ENCODE measurements at places on chromosomes 3 and 15.

- no peak for DNase-seq
Measured at GRCh38 chr15:25879438-25879837, 16.3 kb upstream of the ATP10A start.

- no peak for DNase-seq
Measured at GRCh38 chr15:47908950-47909670, 191.8 kb downstream of the SEMA6D start.

GRCh38 chr3:14487821-14488220 lies 52.3 kb downstream of the GRIP2 start:
- DNase-seq: no peak

DNA sequence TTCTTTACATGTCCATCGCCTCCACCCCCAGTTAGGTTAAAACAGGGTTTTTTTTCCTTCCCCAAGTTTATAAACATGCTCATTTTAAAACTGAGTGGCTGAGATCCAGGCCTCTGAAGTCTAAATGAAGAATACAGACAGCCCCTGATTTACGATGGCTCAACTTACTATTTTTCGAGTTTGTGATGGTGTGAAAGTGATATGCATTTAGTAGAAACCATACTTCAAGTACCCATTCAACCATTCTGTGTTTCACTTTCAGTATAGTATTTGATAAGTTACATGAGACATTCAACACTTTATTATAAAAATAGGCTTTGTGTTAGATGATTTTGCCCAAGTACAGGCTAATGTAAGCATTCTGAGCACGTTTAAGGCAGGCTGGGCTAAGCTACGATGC lies 30.5 kb upstream of the GNB5 start:
- DNase-seq: no peak

DNA sequence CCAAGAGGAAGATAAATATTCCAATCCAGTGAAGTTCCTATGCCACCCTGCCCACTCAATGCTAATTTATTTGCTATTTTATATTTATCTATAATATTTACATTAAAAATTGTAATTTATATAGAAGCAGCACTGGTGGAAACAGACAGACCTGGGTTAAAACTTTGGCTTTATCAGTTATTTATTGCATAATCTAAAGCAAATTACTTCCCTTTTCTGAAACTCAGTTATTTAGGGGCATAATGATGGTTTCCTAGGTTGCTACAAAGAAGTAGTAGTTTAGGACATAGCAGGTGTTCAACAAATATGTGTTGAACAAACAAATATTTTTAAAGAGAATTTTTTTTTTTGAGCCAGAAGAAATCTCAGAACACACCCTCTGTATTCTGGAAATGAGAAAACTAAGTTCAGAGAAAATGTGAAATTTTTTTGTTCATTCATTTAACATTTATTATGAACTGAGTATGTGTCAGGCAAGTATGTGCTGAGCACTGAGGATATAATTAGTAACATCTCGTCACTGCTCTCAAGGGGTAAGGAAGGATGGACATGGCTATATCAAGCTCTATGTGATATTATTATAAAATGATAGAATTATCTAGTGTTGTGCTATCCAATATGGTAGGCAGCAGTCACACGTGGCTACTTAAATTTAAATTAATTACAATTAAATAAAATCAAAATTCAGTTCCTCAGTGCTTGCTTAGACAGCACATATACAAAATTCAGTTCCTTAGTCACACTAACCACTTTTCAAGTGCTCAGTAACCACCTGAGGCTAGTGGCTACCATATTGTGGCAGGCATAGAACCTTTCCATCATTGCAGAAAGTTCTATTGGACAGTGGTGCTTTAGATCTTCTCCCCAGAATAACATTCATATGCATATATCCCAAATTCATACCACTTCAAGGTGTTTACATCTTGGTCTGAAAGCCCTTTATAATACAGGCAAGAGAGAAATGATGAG lies 7.0 kb upstream of the UBE2Q2 start:
- no peak for DNase-seq

DNA sequence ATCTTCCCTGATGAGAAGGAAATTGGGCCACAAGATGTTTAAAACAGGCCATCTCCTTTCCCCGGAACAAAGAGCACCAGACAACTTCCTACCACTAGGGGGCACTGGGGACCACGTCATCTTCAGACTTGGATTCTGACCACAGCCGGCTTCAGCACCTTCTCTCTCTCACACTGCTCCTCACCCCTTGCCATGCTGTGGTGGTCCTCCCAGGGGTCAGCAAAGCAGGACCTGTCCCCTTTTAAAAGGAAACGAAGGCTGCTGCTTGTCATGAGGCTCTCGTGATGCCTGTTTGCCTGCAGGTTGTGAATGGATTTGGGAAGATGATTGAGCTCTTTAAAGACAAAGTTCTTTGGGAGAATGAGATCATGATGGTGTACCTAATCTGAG lies 16.2 kb downstream of the RFT1 start:
- DNase-seq: peak; percentile 89

GRCh38 chr15:92079047-92079446 lies 225.5 kb downstream of the SLCO3A1 start:
- DNase-seq: no peak

GRCh38 chr3:68467465-68467864 lies 464.9 kb downstream of the TAFA4 start:
- DNase-seq: no peak

GRCh38 chr15:94638183-94638582 lies 406.8 kb downstream of the MCTP2 start:
- DNase-seq: no peak

- no peak for DNase-seq
Measured at GRCh38 chr15:48355377-48355776, 24.1 kb downstream of the DUT start.

DNA sequence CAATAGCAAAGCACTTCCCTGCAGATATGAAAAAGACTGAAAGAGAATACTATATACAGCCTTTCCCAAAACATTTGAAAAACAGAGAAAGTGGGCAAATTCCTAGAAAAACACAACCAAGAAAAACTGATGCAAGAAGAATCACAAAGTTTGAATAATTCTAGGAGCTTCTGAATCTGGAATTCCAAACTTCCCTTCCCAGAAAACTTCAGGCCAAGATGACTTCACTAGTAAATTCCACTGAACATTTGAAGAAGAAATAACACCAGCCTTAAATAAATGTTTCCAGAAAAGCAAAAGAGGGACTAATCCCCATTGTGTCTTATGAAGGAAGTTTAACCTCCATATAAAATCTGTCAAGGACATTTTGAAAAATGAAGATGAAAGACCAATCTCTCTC lies 15.8 kb upstream of the NSMCE3 start:
- no peak for DNase-seq

- DNase-seq: no peak
Measured at GRCh38 chr3:99852851-99853250, 35.2 kb downstream of the CMSS1 start.

DNA sequence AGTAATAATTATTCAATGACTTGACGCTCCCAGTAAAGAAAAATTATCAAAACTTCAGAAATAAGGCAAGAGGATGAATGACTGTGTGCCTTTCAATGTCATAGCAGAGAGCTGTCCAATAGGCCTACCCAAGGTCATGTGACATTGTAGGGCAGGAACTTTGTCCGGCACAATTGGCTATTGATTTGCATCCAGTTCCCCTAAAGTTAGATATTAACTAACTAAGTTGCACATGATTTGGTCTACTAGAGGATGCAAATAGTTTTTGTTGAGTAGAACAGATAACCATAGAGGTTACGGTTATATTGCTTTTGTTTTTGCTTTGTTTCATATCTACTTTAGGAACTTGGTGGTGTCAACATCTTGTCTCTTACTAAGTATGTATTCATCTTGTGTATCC lies 127.9 kb upstream of the PFN2 start:
- no peak for DNase-seq

- no peak for DNase-seq
Measured at GRCh38 chr3:55090291-55090690, 162.4 kb upstream of the LRTM1 start.

GRCh38 chr3:133644768-133645167 lies 17.0 kb downstream of the TOPBP1 start:
- DNase-seq: peak; percentile 64

- DNase-seq: peak; percentile 22
Measured at GRCh38 chr15:57861815-57862586, 155.5 kb downstream of the POLR2M start.

GRCh38 chr3:136141891-136142290 lies 54.2 kb downstream of the MSL2 start:
- no peak for DNase-seq

GRCh38 chr15:80785811-80786354 lies 6.7 kb downstream of the CEMIP start:
- no peak for DNase-seq

- no peak for DNase-seq
Measured at GRCh38 chr3:112672716-112673541, 32.0 kb upstream of the CCDC80 start.

DNA sequence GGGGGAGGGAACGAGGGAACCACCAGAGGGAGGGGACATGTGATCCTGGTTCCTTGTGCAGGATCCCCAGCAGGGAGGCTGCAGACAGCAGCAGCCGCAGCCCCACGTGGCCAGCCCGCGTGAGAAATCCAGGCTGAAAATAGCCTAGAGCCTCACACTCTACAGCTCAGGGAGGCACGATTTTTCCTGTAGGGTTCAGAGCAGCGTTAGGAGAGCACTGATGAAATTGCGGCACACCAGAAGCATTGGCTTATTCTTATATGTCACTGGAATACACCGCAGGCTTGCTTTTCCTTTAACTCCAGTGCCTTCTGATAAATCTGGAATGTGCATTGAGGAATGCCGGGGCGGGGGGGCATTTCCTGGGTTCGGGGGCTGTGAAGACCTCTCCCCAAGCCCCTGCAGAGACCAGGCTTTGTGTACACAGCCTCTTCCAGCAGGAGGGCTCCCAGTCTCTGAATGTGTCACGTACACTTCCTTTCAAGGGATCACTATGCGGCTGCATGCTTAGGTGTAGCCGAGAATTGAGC lies 193.0 kb downstream of the ATP10A start:
- no peak for DNase-seq

GRCh38 chr3:12017516-12017915 lies 13.3 kb downstream of the SYN2 start:
- DNase-seq: no peak

DNA sequence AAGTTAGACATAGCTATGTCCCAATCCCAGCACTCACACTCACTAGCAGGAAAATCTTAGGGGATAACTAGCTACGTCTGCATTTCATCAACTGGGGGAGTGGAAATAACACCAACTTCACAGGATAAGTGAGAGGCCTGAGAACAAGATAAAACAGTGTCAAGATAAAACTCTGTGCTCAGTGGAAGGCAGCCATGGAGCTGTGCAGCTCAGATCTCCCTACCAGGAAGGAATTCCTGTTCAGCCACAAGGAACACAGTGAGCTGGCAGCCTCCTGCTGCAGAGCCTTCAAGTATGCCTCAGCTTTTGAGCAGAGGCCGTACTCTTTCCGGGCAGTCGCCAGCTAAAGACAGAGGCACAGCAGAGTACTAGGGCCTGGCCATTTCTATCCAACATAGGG lies 115.8 kb upstream of the TOPAZ1 start:
- DNase-seq: no peak

GRCh38 chr15:42107473-42107872 lies 13.1 kb upstream of the PLA2G4D start:
- DNase-seq: no peak

GRCh38 chr15:67808821-67809220 lies 16.5 kb upstream of the SKOR1 start:
- DNase-seq: no peak

DNA sequence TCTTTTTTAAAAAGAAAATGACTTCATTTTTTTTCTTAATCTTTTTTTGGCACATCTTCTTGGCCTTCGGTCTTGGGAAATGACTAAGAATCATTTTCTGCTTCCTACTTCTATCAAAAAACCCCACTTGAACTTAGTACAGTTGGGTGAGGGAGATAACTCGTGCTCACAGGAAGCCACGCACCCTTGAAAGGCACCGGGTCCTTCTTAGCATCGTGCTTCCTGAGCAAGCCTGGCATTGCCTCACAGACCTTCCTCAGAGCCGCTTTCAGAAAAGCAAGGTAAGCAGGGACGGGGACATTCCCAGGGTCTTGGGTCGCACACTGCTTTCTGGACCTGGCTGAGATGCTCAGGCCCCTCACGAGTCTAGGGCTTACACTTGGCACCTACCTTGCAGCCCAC lies at the start of gene CCR4:
CCR4 (plus strand) TSS at position 235 of the 402 bp plus-strand sequence. CDS start 1,779 bp downstream, outside the sequence.
- DNase-seq: no peak

DNA sequence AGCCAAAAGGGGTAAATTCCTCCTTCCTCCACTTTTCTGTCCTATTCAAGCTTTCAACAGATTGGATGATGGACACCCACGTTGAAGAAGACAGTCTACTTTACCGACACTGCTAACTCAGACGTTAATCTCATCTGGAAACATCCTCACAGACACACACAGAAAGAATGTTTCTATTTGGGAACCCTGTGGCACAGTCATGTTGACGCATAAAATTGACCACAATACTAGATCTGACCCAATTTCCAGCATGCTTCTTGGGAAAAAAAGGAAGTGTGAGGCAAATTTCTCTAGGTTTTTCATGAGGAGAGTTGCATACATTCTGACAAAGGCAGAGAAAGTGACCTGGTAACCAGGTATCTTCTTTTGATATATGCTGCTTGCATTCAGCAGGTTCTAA lies 594.1 kb downstream of the FGF12 start:
- no peak for DNase-seq

DNA sequence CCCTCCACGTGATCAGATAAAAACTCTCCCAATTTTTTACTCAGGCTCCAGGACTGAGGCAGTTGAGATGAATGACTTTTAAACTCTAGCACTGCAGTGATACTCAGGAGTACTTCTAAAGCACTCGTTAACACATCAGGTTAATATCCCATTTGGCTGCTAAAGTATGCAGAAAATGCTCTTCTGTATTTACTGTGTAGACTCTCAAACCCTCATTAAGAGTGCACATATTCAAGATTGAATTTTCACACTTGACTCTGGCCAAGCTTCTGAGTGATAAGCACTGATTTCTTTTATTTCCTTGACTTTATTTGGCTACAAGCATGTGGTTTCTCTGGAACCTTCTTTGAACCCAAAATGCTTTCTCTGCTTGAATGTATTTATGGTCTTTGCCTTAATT lies 392.3 kb upstream of the NECTIN3 start:
- DNase-seq: no peak

- DNase-seq: no peak
Measured at GRCh38 chr3:58272891-58273290, 33.2 kb upstream of the RPP14 start.

DNA sequence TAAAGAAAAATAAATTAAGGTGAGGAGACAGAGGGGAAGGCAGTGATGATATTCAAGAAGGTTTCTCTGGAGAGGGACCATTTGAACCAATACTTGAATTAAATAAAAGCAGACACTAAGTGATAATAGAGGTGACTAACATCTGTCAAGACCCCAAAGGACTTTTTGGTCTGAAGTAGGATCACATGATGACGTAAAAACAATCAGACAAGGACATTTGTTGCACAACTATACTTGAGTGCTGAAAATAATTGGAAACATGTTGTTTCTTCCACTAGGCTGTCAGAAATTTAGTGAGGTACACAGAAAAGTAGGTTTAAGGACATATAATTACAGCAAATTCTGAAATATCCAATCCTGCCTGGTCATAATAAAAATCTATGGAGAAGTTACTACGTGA lies 179.5 kb downstream of the WNT5A start:
- DNase-seq: no peak

- DNase-seq: no peak
Measured at GRCh38 chr3:66200147-66200546, 20.7 kb upstream of the SLC25A26 start.

Data from HTR-8/SVneo (cell line).